Retinal pigment epithelial cell (primary cell): ENCODE measurements at places on chromosomes 1 and 21.

- DNase-seq: no peak
These were observed 73.4 kb downstream of the UCK2 start for GRCh38 chr1:165900576-165901380.

DNA sequence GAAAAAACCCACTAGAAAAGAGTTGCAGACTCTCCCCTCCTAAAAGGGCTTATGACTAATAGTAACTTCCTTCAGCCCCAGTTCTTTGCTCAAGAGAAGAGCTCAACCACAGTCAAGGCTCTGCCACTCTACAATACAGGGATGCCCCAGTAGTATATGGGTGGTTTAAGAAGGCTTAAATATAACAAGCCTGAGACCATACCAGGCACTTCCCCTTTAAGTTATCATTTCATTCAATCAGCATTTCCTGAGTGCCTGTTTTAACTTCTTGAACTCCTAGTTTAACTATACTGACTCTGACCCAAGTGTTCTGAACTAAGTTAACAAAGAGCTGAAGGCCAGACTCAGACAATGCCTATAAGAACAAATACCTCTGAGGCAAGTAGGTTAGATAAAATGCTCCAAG is 19.8 kb downstream of the PRPF38A start:
- DNase-seq: no peak

DNA sequence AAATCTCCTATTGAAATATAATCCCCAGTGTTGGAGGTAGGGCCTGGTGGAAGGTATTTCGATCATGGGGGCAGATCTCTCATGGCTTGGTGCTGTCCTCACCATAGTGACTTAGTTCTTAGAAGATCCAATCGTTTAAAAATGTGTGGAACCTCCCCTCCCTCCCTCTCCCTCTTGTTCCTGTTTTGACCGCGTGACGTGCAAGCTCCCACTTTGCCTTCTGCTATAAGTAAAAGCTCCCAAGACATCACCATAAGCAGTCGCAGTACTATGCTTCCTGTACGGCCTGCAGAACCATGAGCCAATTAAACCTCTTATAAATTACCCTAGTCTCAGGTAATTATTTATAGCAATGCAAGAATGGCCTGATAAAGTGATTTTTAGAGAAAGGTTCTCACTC is 10.9 kb upstream of the RGS2 start:
- DNase-seq: no peak

DNA sequence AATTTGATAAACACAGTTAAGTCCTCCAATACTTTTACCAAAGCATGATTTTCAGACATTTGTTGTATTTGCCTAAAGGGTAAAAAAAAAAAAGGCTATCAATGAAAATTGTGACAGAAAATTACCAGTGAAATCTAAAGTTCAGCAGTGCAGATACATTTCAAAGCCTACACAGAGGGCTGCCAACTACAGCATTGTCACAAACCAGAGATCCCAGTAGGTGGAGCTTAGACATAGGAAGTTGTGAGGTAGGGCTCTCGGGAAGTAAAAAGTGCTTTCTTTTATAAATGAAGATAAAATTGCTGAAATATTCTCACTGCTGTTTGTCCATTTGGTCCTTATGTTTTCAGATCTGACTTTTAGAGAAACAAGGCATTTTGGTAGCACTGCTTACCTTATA is 123.0 kb downstream of the DYRK1A start:
- no peak for DNase-seq

GRCh38 chr1:38586993-38587646 is 272.5 kb downstream of the RRAGC start:
- DNase-seq: no peak

DNA sequence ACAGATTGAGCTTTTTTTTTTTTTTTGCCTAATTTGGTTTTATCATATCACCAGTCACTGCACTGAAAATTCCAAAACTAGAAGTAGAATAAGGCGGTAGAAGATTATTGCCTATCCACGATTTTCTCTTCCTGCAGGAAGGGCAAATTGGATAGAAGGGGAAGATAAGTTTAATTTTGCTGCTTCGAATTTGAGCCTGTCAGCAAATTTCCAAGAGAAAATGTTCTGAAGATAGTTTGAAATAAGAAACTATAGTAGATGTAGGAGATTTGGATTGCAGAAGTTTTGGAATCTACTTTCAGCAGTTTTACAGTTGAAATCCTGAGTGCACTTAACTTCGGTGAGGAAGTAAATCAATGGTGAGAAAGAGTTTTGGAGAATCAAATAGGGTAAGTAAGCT is 164.9 kb downstream of the PTBP2 start:
- no peak for DNase-seq

- DNase-seq: no peak
These were observed 7.4 kb downstream of the IFFO2 start for GRCh38 chr1:18948913-18949685.
